LHCN-M2 (cell line): ENCODE measurements at places on chromosomes 7 and 10.

DNA sequence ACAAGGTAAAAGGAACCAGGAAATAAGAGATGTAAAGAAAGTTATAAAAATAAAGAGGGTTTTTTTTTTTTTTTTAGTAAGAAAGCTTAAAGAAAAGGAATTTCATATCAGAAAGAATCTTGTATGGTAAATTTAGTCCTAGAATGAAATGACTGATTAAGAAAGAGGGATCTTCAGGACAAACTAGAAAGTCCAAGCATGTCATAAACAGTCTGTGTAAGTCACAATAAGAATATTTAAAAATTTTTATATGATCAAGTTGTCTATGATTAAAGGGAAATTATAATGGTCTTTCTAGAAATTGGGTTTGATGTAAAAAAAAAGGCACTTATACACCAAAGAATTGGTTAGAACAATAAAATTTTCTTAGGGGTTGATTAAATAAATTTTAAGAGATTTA, 289.5 kb downstream of the XPNPEP1 start:
- peak; percentile 22 for DNase-seq

DNA sequence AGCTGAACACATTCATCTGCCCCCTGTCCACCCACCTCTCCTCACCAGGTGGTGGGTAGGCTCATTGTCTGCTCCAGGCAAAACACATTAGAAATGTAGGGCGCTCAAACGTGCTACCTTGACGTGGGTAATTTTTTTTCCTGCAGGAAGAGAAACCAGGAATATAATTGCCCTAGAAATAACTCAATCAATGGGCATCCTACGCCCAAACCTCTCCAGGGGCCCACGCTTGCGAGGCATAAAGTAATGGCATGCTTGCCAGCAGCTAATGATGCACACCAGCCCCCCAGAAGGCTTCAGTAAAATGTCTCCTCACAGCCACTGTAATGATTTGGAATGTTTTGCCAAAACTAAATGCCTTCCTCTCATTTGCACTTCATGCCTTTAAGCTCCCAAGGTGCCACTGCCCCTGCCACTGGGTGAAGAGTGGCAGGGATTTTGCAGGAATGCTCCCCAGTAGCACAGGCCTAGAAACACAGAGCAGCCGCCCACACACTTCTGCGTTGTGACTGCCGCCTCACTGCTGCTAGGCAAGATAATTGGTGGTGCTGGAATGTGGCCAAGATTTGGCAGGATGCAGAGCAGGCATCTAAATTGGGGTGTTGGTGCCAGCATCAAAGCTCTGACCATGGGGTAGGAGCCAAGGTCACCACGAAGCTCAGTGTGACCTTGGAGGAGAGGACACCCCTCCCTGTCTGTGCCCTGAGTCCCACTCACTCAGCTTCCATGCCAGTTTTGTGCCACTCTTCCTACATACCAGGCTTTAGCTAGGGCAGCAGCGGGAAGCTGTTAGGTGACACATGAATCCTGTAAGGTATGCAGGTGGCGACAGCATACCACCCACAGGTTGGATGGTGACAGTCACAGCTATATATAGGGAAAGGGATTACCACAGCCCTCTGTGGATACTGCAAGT, 48.7 kb upstream of the PPP1R3C start:
- DNase-seq, result peak; percentile 25

DNA sequence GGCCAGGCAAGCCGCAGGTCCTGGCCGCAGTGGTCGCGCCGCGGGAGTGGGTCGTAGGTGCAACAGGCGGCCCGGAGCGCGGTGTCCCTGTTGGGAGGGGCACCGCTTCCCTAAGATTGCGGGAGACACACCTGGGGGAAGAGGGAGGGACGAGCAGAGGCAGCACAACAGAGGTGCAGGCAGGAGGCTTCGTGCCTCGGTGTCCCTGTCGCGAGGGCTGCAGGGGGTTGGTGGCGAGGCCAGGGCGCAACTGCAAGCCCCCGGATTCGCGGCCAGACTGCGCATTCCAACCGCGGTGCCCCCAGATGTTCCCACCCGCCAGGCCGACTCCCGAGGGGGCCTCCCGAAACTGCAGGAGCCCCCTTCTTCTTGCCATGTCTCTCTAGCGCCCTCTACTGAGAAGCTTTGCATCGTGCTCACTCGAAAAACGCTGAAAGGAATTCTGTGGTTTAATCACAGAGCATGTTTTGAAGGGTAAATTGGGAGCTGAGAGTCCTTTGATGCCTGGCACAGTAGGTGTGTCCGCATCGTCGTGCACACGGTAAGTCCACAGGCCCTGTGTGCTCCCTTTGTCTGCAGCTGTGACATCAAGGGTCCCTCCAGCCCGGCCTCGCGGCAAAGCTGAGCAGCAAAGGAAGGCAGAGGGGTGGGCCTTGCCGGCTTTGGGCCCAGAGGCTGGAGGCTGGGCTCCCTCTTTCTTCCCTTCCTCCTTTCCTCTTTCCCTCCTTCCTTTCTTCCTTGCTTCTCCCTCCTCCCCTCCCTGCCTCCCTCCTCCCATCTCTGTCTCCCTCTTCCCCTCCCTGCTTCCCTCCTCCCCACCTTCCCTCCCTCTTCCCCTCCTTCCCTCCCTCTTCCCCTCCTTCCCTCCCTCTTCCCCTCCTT, 6.2 kb upstream of the MBL2 start:
- DNase-seq, result peak; percentile 29

GRCh38 chr10:12409613-12410012, 60.3 kb downstream of the CAMK1D start:
- DNase-seq, result no peak

GRCh38 chr7:142337054-142338001, 79.5 kb upstream of the PRSS58 start:
- no peak for DNase-seq

- no peak for DNase-seq
Measured at GRCh38 chr10:44478876-44479705, 94.2 kb upstream of the CXCL12 start.

- no peak for DNase-seq
Measured at GRCh38 chr7:28479507-28479947, 67.2 kb downstream of the CREB5 start.

DNA sequence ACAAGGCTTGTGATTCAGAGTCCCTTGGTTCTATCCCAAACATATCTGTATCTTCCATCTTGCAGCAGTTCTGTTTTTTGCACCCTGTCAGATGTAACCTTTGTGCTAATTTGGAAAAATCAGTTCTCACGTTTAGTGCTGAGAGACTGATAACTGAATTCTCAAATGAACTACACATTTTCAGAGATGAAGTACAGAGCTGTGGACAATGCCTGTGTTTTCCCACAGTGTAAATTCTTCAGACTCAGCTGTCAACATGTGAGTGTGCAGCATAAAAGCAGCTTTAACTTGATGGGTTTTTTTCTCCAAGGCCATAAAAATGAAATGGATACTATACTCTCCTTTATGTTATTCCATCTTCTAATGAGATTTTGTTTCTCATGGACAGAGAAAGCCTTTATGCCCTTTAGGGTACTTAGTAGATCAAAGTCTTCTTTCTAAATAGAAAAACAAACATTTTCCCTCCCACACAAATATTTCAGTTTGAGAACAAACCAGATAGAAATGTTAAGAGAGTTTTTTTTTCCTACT, 150.9 kb downstream of the SEMA3A start:
- peak; percentile 37 for DNase-seq

DNA sequence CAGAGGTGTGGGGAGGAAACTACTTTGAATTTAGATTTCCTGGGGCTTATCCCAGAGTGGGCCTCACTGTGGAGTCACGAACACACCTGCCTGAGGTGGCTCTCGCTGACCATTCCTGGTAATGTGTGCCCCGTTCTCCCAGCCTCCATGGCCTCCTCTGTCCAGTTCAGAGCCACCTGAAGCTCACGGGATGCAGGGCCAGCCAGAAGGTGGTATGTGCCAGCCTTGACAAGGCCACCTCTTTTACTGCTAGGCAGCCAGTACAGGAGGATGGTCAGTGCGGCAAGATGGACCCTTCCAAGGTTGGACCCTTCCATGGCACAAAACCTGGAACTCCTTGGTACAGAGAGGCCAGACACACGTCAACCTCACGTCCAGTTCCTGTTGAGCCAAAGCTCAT, 210.3 kb downstream of the DNAJB6 start:
- no peak for DNase-seq

DNA sequence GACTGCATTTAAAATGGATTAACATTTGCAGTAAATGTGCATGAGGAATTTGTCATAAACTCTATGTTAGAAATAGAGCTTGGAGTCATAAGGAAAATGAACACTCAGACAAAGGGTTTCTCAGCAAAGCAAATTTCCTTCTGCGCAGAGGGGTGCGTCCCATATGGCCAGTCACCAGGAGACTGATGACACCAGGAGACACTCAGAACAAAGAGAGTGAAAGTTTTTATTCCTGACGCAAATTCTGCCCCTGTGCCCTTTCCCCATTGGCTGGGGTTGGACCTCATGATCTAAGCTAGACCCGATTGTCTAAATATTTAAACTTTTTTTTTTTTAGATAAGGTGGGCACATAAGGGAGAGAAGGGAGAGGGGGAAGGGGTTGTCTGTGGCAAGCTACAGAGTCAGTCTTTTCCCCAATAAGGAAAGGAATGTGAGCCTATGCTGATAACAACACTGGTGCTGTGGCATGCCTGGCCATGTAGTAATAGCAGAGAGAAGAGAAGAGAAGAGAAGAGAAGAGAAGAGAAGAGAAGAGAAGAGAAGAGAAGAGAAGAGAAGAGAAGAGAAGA, 202.0 kb downstream of the POM121L12 start:
- no peak for DNase-seq

GRCh38 chr10:113000876-113001598, 51.0 kb downstream of the TCF7L2 start:
- DNase-seq, result no peak

- DNase-seq, result no peak
Measured at GRCh38 chr10:70759781-70760180, 25.4 kb downstream of the TBATA start.

DNA sequence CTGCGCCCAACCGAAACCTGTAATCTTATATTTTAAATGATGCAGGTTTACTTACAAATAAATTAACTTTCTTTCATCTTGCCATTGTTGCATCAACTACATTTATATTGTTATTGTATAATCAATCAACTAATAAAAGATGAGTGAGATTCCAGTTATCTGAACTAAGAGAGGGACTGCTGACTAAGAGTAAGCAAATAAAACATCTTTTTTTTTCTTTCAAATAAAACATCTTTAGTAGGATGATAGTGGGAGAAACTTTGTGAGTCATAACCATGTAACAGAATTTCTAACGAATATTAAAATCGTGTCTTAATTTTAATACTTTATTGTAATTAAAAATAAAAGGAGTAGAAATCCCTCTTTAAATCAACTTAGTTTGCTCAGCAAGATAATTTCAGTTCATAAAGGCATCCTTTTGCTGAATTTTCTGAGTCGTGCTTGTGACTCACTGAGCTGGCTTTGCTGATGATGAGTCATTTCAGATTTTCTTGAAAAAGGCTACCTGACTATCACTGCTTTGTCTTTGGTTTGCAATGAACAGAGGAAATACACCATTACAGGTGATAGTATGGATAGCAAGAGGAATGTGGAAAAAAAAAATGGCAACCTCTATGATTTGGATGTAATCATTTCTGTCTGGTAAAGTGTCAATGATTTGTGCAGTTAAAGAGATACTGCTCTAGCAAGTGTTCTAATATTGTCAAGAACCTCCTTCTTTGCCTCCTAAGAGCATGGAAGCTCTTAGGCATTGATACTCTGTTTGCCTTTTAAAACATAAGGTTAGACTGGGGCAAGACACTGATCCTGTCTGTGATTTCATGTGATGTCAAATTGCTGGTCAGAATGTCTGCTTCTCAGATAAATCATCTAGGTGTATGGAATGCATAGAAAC, 119.5 kb downstream of the GPR158 start:
- DNase-seq, result peak; percentile 11

DNA sequence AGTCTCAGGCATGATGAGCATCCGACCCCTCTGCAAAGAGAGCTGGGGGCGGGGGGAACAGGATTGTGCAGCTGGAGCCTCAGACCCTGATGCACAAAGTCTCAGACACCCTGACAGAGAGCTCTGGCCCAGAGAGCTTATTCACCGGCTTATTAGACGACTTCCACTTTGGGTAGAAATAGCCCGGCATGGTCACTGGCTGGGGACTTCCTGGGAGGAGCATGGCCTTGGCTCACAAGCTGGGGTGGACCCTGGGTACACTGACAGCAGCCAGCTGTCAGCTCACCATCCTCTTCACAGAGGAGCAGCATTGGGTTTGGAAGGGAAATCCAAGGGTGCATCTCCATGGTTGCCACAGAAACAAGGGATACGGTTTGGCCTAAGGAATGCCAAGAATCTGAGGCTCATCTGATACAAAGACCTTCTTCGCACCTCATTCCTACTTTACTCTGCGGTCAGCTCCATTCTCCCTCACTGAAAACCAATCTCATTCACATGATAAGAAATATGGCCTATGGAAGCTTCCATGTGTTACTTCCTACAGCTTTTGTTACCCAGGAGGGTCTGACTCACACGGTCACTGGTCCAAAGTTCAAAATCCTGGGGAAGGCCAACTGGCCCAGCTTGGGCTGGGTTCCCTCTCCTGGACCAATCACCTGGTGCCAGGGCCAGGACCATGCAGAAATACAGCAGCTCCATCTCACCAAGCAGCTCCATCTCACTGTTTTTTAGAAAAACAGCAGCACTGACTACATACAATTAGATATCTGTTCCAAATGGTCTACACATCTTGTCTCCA, 25.1 kb downstream of the ZNF467 start:
- DNase-seq, result no peak

DNA sequence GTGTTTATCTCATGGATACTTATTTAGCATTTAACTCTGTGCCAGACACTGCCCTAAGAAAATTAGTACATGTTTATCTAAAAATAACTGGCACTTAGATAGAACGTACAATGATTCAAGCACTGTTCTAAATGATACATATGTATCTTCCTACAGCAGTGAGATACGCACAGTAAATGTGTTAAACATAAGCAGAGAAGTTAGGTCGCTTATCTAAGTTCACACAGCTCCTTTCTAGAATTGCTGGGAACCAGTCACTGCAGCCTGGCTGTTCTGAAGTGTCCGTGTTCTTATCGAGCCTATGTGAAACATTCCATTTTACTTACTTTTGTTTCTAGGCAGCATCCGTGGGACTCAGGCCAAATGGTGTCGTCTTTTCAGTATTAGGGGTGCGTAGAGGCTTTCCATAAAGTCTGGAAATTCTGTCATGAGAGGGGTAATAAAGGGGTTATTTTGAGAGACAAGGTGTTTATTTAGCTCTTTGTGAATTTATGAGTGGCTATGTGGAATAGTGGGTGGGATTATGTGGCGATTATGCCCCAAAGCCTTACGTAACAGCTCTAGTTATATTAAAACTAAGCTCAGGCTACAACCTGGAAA, 186.9 kb downstream of the SND1 start:
- no peak for DNase-seq

GRCh38 chr10:71966046-71967004, 2.1 kb downstream of the CHST3 start:
- peak; percentile 74 for DNase-seq

- peak; percentile 78 for DNase-seq
Measured at GRCh38 chr7:134449680-134450079, 9.2 kb downstream of the AKR1B1 start.

DNA sequence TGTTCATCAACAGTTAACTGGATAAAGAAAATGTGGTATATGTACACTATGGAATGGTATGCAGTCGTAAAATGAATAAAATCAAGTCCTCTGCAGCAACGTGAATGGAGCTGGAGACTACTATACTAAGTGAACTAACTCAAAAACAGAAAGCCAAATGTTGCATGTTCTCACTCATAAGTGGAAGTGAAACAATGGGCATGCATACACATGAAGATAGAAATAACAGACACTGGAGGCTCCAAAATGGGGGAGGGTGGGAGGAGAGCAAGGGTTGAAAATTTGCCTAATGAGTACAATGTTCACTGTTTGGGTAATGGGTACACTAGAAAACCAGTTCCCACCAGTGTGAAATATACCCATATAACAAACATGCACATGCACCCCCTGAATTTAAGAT, 179.5 kb downstream of the ZWINT start:
- no peak for DNase-seq

- no peak for DNase-seq
Measured at GRCh38 chr10:13302821-13303555, 3.1 kb upstream of the PHYH start.
